H7 (cell line): ENCODE measurements at places on chromosomes 5 and 9. TPM values are rescaled to one million over a fixed set of nuclear protein-coding genes. Genes with fewer than 3 reads are reported as not detected.

GARIN3 gene
- total RNA-seq = not detected in 2 replicates

PTPRD gene
- total RNA-seq = 21.5 and 25.2 TPM in 2 replicates

ATP10B gene
- 0.03 TPM in 1 of 2 replicates, not detected in the other for total RNA-seq

KIAA0825 gene
- 0.63 and 1.5 TPM in 2 replicates for total RNA-seq

CERCAM gene
- total RNA-seq = 12.6 and 15.5 TPM in 2 replicates

LCN1 gene
- total RNA-seq = not detected in 2 replicates

GM2A gene
- 29.4 and 30.7 TPM in 2 replicates for total RNA-seq

RPL37 gene
- 1,413 and 1,683 TPM in 2 replicates for total RNA-seq

PCDHGB3 gene
- total RNA-seq = 0.26 TPM in 1 of 2 replicates, not detected in the other

LPCAT1 gene
- 70.2 and 77.5 TPM in 2 replicates for total RNA-seq

BTNL8 gene
- total RNA-seq = 0.21 and 0.22 TPM in 2 replicates

IRF1 gene
- total RNA-seq = 4.5 and 6.5 TPM in 2 replicates
